Activated T-helper 1 cell treated with anti-CD3 and anti-CD28 coated beads, Interleukin-2, amount 50 U/mL, for 16 hours (primary cell): ENCODE measurements at places on chromosomes 2 and 18.
A peak's percentile ranks its signal among the peaks of the same experiment; 100 is the strongest.

GRCh38 chr2:151718796-151719195, 15.5 kb downstream of the NEB start:
- DNase-seq = no peak

DNA sequence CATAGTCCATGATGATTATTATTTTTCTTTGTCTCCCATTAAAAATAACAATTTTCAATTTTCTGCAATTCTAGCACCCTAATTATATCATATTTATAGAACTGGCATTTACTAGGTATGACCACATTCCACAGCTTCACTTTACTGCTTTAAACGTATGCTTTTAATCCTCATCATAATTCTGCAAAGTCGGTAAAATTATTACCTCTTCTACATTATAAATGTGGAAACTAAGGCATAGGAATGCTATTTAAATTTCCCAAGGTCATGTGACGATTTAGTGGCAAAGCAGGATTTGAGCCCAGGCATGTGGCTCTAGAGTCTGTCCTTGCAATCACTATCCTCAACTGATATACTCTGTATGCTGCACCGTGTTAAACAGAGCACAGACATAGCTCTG, 866.4 kb downstream of the EPHA4 start:
- DNase-seq = no peak

DNA sequence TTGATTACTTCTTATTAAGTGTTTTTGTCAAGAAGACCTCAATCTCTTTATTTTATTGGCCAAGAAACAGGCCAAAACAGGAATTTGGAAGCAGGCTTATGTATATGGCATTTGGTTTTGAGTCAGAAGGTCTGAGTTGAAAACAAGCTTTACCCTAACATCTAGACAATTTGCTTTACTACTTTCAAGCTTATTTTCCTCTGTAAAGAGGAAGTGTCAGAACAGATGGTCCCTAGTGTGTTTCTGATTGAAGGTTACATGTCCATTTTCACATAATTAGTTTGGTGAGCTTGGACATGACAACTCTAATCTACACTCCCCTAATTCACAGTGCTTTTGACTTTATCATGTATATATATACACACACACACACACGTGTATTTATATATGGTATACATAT, 19.8 kb upstream of the MAP4K4 start:
- DNase-seq = no peak

DNA sequence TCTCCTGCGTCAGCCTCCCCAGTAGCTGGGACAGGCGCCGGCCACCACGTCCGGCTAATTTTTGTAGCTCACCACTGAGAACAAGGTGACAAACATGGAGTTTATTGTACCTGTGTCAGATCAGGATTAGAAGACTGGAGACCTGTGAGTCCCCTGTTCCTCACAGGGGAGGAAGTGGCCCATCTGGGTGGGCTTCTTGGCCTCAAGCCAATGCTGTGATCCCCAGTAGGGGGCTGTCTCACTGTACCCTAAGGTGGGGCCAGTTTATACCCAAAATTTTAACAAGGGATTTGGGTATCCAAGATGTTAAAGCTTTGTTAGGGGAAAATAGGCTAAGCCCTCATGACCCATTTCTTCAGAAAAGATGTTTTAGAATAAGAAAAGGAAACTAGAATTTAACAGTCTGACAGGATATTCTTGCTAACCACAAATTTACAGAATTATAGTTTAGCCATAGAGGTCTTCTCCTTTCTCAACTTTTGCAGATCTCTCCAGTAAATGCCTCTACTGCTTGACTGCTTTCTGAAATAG, 16.3 kb downstream of the PCBP1 start:
- no peak for DNase-seq

DNA sequence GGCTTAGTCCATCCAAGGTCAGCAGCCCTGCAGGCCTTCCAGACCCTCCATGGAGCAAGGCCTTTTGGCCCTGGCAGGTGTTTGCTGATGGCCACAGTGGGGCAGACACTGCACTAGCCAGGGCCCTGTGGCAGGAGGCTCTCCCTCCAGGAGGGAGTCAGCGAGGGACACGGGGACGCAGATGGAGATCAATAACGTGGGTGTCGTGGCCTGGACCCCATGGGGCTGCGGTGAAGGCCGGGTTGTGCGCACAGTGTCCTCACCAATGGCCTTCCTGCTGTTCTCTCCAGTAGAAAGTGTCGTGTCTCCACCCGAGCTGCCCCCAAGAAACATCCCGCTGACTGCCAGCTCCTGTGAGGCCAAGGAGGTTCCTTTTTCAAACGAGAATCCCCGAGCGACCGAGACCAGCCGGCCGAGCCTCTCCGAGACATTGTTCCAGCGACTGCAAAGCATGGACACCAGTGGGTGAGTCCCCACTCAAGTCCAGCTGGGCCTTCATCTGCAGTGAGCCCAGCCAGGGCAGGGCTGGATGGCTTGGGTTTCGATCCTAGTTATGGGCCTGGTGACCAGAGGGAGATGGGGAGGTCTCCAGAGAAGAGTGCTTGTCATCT, 65.4 kb downstream of the INPP5D start:
- DNase-seq = no peak

DNA sequence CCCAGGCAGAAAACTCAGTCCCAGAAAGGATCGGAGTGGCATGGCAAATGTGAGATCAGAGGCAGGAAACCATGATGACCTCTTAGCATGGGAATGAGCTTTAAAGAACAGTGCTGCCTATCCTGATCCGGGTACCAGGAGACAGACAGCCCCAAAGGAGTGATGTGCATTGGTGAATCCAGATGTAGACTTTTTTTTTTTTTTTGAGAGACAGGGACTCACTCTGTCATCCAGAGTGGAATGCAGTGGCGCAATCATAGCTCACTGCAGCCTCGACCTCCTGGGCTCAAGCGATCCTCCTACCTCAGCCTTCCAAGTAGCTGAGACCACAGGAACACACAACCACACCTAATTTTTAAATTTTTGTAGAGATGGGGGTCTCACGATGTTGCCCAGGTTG, 122.7 kb downstream of the VAPA start:
- no peak for DNase-seq

GRCh38 chr2:31693882-31694281, 113.1 kb upstream of the SRD5A2 start:
- no peak for DNase-seq

- DNase-seq = no peak
These were observed 57.7 kb downstream of the ROCK2 start for GRCh38 chr2:11286749-11287148.

DNA sequence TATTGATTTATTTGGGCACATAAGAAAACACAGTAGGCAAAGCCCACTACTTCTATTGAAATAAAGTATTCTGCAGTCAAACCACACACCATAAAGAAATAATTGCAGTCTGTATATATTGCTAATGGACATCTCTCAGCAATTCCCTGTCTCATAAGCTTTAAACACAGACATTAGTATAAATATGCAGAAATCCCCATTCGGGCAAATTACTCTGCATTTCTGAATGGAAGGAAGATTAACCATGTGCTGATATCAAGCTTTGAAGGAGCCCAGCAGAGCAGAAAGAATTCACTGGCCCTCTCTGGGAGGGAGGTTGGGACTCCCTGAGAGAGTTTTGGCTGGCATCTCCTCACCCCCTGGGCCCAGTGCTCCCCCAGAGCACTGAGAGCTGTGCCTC, 269.6 kb downstream of the ATAD2B start:
- no peak for DNase-seq

- no peak for DNase-seq
These were observed 60.1 kb downstream of the EVA1A start for GRCh38 chr2:75500633-75501032.

GRCh38 chr2:241323778-241324177, 8.1 kb downstream of the SEPTIN2 start:
- no peak for DNase-seq

- no peak for DNase-seq
These were observed 50.6 kb upstream of the YWHAQ start for GRCh38 chr2:9681427-9681817.

GRCh38 chr2:141490886-141491285, 639.9 kb downstream of the LRP1B start:
- no peak for DNase-seq

DNA sequence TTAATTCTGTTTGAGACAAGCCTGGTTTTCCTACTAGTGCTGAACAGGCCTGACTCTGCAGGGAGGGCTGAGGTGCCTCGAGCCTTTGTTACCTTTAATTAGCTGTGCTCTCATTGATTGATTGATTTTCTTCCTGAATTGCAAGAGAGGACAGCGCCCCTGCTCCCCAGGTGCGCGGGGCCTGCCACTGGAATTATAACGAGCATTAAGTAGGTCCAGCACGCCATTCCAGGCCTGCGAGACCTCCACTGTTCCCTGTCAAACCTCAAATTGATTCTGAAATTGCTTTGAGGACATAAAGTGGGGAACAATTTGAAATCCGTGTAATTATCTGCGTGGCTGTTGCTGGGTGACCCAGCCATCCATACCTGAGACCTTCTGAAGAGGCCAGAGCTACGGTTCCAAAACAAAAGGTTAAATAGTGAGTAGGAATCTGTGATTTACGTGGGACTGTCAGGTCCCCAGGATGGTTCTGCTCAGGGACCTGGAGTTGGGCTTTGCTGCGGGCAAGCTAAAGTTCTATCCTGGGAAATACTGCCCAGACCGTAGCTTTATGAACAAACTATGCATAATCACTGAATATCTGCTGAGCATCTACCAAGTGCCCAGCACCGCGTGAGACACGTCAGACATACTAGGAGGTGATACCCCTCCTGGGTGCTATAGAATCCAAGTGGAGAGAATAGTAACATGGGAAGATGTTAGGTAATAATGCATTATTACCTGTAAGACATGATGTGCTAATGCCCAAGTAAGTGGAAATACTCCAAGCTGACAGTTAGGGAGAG, 104.1 kb downstream of the ZBTB7C start:
- no peak for DNase-seq

DNA sequence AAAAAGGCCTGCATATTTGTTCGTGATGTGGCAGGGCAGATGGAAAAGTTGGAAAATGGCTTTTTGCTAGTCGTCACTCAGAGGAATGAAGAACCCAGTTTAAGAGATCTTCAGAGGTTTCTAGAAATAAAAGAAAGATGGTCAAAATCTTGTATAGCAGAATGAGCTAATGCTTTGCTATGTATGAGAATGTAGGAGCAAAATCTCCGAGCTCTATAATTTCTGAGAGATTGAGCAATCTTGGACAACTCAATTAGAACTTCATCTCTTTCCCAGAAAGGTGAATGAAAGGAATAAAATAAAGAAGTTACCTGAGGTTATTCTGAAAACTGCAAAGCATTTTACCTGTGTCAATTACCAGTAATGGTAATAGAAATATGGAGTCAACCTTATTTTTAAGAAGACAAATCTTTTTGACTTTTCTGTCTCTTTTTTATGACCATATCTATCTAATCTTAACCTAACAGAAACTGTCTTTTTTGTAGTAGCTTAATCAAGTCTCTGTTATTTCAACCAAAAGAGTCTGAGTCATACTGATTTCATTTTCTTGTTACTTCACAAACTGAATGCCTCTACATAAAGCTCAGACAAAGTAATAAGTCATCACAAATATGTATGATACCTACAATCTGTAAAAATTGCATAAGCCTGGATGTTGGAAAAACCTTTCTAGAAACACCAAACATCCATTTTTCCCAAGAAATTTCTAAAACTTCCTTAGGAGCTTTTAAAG, 32.5 kb downstream of the CCDC68 start:
- no peak for DNase-seq

GRCh38 chr18:61991201-61991600, 98.4 kb upstream of the RNF152 start:
- no peak for DNase-seq

DNA sequence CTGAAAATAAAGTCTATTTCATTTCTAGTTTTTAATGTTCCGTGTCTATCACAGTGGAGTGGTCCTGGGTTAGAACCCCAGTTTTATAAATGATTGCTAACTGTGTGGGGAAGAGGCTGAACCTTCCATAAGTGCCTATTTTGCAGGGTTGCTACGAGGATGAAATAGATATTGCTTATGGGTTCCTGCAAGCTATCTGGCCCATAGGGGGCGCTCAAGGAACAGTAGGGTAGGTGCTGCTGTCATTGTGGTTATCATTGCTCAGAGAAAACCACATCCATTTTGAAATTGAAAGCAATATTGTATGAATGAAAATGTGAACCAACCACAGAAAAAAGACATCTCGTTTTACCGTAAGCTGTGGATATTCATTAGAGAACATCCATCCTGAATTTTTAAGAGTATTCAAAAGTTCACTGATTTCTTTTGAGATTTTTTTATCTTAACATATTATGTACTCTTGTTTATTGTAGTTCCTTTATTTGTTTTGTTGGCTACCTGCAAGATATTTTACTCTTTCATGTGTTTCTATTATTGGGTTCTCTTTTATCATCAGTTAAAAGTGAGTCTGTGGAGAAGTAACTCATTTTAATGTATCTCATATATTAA, 261.6 kb downstream of the NAPG start:
- peak; percentile 65 for DNase-seq

GRCh38 chr2:78977661-78978145, 47.8 kb upstream of the REG3G start:
- DNase-seq = no peak

DNA sequence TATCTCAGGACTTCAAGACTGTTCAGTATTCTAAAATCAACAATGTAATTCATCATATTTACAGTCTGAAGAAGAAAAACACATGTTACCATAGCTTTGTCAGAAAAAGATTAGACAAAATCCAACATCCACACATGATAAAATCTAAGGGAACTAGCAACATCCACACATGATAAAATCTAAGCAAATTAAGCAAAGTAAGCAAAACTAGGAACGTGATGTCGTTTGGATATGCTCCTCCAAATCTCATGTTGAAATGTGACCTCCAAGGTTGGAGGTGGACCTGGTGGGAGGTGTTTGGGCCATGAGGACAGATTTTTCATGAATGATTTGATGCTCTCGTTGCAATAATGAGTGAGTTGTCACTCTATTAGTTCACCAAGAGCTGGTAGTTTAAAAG, 717.3 kb upstream of the HS6ST1 start:
- no peak for DNase-seq

DNA sequence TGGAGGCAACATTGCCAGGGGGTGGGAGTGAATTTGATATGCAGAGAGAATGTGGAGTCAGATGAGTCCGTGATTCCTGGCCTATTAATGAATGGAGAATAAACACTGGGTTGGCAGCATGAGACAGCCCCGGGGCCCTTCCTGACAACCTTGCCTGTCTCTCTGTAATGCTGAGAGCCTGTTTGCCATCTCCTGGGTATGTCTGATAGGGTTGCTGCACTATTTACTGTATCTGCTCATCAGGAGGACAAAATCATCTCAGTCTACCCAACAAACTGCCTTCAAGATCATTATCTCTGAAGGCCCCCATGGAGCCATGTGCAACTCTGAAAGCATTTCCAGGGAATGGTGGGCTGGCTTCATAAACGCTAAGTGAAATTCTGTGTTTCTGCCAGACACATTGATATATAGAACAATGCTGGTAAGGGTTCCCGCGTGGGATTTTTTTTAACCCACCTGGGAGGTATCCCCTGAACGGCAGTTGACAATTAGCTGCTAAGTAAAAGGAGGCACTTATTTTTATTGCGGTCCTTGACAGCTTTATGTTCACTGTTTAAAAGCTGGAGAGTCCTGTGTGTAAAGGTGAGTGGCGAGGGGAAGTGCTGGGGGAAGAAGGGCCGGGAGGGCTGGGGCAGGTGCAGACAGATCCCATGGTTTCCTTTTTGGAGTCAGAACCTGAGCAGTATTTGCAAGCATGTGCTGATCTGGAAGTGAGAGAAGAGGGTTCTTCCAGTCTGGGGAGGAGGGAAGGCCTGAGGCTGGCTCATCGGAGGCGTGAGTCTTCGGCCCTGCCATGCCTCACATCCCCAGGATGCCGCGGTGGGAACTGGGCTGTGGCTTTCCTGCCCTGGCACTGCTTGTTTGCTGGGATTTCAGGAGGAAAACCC, 64.8 kb downstream of the ARHGAP25 start:
- DNase-seq = no peak
